Activated CD8-positive, alpha-beta T cell treated with anti-CD3 and anti-CD28 coated beads for 36 hours (primary cell): ENCODE measurements at places on chromosomes 6 and 20. TPM values are rescaled to one million over a fixed set of nuclear protein-coding genes. Genes with fewer than 3 reads are reported as not detected.
A peak's percentile ranks its signal among the peaks of the same experiment; 100 is the strongest.

Gene TSPYL4
- 12.2 TPM for total RNA-seq

- DNase-seq, result peak; percentile 41
These were observed 5.6 kb downstream of the EEF1A1 start for GRCh38 chr6:73515204-73515655.

DNA sequence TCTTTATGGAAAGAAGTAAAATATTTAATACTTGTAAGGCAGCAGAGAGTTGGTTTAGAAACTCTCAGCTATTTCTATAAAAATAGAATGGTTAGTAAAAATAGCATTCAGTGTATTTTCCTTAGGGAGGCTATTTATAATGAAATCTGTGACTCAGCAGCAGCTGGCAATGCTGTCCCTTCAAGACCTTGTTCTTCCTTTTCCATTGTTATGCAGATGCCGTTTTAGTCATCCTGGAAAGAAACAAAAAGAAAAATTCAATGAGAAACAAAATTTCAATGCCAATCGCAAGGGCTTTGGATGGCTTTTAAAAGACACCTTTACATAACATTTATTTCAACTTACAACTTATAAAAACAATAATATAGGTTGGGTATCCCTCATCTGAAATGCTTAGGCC lies 17.5 kb downstream of the MPC1 start:
- DNase-seq, result no peak

DNA sequence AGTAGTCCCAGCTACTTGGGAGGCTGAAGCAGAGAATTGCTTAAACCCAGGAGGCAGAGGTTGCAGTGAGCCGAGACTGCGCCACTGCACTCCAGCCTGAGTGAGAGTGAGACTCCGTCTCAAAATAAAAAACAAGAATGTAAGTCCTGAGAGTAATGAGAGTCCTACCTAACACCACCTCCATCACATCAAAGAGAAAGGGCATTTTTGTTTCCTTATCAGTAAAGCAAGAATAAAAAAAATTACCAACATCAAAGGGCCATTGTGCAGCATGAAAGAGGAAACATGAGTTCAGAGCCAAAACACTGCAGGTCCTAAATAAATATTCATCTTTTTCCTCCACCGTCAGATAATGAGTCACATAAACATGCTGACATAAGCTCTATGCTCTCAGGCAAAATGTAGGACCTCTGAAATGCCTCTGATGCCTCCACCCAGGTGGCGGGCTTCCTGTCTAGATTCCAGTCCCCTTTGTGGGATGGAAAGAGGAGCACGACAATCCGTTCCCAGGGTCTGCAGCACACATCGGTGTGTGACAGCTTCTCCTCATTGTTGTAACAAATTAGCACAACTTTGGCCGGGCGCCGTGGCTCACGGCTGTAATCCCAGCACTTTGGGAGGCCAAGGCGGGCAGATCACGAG lies 7.2 kb downstream of the ATP9A start:
- no peak for DNase-seq

DNA sequence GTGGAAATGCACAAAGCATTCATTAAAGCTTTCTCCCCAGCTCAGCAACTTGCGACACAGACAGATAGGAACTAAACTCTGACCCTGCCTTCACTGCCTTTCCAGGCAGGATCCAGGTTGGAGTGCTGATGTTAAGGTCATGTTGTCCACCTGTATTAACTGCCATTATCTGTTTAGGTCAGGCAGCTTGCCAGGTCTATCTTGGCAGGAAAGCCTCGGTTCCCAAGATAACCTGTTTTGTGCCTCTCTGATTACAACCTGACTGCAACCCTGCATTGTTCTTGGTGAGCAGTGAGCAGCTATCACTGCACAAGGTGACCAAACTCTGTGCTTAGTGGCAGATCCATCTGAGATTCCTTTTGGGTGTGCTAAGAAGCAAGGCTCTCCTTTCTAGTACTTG lies 23.2 kb upstream of the ELOVL2 start:
- DNase-seq, result no peak

- no peak for DNase-seq
These were observed 221.9 kb downstream of the TTLL2 start for GRCh38 chr6:167546611-167547327.

GRCh38 chr20:956330-956951 lies 40.3 kb upstream of the ANGPT4 start:
- peak; percentile 84 for DNase-seq

- peak; percentile 94 for DNase-seq
These were observed at the start of gene SMAP1 for GRCh38 chr6:70667711-70668498. SMAP1 (plus strand) TSS chr6:70667883; CDS start chr6:70668024, 141 bp downstream.

Gene ZC3H12D
- total RNA-seq, result 37.7 TPM

Gene SPINT4
- not detected for total RNA-seq

DNA sequence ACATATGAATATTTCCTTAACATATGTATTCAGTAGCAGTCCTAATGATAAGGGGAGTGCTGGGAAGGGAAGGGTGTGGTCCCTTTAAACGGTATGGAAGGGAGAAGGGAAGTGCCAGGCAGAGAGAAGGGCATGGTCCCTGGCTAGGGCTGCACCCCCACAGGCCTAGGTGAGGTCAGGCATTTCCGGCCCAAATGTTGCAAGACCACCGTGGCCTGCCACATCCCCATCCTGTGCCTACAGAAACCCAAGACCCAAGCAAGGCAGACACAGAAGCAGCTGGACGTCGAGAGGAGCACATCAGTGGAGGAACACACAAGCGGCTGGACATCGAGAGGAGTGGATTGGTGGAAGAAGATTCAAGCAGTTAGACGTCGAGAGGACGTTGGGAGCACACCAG lies 5.9 kb downstream of the RRAGD start:
- no peak for DNase-seq

GRCh38 chr6:27752038-27752885 lies 159.9 kb downstream of the OR2B2 start:
- DNase-seq, result peak; percentile 60

GRCh38 chr6:107770541-107770940 lies 53.6 kb downstream of the SCML4 start:
- DNase-seq, result no peak

DNA sequence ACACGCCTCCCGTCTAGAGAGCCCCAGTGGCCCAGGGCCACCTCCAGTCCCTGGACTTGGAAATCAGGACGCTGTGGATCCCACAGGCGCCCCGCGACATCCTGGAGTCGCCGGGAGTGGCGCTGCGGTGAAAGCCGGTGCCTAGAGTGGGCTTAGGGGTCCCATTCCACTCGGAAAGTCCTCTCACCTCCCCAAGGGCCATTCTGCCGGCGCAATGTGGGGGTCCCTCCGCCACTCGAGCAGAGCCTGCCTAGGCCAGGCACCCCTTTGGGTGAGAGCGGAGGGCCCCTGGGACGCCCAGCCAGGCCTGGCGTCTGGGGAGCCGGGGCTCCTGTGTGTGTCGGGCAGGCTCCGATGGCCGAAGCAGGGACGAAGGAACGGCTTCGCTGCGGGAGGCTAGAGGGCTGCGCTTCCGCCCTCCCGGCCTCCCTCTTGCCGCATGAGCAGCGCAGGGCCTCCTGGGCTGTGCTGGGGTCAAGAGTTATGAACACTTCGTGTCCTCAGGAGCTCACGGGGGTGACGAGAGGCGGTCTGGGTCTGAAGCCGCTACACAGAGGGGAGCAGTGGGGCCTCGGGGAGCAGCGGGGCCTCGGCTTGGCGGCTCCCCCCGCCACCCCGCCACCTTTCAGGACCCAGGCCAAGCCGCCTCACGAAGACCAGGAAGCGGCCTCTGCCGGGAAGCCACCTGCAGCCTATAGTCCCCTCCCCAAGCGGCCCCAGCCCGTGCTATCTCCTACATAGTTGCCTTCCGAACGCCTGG lies 13.6 kb downstream of the POU3F2 start:
- DNase-seq, result no peak
